ENCODE measurements at places on chromosomes 3 and 15.
A peak's percentile ranks its signal among the peaks of the same experiment; 100 is the strongest.

GRCh38 chr3:66449411-66449974, 51.3 kb downstream of the LRIG1 start:
- peak; percentile 28 for DNase-seq

GRCh38 chr3:143221446-143221845, 101.9 kb downstream of the CHST2 start:
- no peak for DNase-seq

DNA sequence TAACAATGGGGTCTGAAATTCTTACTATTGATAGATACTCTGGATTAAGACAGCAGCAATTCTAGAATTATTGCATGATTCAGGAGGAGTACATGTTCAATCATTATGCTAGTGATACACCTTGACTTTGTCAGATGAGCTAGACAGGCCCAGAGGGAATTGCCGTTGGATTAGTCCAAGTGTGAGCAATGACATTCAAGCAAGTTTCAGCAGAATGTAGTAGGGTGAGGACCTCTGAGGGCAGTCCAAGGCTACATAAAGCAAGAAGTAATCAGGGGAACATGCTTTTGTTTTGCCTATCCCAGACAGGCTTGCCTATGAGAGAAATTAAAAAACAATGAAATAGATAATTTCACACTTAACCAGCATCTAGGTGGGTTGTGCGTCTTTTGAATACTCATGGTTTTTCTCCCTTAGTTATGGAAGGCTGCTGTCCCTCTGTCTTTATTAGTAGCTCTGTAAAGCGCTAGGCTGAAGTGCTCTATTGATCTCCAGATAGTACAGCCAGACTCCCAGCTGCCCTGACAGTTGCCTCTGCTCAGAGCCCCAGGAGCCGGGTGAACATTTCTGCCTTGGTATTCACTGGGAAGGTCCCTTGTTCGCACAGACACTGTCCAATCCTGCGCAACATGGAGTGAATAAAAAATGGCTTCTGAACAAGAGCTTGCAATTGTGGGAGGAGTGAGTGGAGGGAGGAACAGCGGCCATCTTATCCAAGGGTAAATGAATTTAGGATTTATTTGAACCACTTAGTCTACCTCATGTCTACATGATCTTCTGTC, 316.6 kb upstream of the ONECUT1 start:
- DNase-seq = no peak

DNA sequence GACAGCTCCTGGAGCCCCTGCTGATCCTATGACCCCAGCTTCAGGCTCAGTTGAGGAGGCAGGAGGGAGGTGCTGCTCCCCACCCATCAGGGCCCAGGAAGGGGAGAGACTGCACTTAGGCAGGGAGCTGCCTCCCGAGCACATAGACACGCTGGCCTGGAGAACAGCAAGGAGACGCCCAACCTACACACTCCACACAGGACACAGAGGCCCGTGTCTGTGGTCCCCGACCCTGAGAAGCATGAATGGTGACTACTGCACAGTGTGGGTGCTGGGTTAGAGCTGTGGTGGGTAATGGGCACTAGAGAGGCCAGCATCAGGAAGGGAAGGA, 1.1 kb upstream of the HHATL start:
- DNase-seq = no peak

- no peak for DNase-seq
Observed at GRCh38 chr3:175163686-175164085, 304.6 kb downstream of the NAALADL2 start.

GRCh38 chr15:72724028-72724427, 38.0 kb downstream of the BBS4 start:
- no peak for DNase-seq

- peak; percentile 30 for DNase-seq
Observed at GRCh38 chr3:13687517-13687943, 138.6 kb downstream of the FBLN2 start.

DNA sequence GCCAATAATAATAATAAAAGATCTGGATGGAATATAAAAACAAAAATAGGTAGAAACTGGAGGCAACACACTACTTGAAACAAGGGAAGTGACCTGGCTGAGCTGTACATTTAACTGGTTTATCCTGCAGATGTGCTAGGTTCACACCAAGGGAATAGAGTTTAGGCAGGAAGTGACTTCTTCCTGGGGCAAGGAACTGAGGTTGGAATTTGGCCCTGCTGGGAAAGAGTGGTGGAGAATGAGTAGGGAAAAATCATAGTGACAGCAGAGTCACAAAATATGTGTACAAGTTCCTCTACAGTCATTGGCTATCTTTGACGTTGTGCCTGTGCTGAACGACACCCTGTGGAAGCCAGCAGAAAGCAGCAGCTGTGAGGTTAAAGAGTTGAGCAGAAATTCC, 44.1 kb downstream of the ARHGAP11B start:
- DNase-seq = no peak

DNA sequence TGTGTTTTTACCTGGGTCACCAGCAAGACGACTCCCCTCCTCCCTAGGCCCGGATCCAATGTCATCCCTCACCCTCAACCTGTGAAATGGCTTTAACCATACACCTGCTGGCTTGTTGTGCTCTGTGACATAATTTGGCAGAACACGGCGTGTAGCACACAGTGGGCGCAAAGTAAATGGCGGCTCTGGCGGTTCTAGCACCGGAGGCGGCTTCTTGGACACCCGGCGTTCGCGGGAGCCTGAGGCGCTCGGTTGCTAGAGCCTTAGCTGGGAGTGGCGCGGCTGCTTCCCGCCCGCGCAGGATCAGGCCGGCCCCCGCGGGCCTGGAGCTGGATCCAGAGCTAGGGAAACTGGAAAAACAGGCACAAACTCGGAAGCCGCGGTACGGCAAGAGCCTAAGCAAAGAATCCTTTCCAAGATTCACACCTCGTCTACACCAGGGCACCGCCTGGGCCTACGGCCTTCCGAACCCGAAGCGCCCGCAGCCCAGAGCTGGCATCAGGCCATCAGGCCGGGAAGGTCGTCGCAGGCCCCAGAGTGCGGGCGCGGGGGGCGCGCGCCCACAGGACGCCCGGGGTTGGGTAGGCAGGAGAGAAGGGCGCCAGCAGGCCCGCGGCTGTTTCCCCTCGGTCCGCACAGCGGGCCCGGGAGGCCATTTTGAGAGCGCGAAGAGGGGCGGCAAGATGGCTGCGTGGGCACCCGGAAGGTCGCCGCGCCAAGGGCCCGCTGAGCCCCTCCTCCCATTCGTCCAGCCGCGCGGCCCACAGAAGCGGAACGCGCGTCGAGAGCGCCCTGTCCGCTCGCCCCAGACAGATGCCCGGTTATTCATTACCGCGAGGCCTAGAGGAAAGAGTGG, 43.9 kb upstream of the POLG start:
- DNase-seq = no peak

DNA sequence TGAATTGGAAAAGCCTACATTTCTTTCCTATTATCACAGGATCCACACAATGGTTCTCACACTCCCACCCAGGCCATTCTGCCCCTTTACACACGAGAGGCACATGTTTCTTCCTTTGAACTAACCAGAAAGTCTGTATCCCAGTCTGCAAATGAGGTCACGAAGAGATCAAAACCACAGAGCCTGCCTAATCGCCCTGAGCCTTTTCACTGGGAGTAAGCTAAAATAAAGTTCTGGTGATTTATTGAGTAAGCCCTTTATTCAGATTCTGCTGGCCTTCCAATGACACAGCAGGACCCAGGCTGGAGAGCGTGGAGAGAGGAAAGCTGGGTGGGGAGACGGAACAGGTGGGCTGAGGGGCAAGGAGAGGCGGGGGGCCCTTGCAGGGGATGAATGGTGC, 78.7 kb downstream of the ATP1B3 start:
- no peak for DNase-seq

GRCh38 chr15:89196994-89197393, 24.4 kb downstream of the RLBP1 start:
- no peak for DNase-seq

DNA sequence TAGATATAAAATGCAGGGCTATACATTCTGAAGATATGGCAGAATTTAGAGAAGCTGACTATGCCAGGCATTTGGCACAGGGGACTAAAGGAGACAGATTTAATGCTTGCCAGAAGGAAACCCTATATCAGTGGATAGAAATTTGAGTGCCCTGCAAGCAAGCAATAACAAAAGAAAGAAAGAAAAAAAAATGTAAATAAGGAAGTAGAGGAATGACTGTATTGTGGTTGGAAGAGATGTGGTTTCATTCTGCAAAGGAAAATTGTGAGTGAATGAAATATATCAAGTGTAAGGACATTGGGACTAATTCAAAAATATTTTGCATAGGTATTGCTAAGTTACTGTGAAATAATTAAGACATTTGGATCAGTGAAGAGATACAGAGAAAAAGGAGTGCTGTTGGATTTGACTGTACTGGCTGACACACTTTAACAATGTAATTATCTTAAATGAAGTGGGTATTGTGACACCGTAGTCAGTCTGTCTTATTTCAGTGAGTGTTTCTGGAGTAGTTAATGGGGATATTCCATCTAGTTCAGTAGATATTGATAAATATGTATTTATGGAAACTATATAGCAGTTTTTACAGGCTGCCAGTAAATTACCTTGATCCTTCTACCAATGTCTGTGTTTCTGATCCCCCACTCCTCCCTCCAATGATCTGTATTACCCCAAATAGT, 418.2 kb downstream of the CNTN4 start:
- no peak for DNase-seq

DNA sequence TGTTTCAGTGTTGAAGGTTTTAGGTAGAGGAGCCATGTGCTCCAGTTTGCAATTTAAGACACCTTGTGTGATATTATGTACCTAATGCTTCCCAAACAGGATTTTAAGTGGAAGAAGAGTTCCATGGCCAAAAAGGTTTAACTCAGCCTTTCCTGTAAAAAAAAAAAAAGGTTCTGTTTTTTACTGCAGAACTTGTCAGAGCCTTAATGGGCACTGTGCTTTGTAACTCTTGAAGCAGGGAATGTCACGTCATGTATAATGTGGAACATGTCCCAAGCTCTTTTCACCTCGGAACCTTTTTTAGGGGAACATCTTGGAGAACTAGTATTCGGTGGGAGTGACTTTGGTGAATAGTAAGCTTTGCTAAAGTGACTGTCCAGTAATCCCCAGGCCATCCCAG, 31.6 kb downstream of the PSMD6 start:
- DNase-seq = no peak

DNA sequence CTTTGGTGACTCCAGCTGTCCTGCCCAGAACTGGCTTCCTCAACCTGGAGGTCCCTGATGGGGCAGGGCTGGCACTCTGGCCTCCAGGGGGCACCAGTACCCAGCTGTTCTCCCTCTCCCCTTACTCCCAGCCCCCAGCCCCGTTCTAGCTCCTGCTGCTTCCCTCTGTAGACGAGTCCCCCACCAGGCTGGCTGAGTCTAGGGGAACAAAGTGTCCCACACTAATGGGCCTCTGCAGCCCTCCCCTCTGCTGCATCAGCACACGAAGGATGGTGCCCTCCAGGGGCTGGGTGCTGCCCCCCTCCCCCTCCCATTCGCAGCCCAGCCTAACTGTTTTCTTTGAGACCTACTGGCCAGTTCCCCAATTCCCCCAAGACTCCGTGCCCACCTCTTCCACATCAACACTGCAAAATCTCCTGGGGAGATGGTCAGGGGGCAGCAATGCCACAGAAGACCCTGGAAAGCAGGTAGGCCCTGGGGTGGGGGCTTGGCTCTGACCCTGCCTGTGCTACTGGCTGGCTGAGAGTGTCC, 4.2 kb downstream of the RHCG start:
- DNase-seq = no peak

DNA sequence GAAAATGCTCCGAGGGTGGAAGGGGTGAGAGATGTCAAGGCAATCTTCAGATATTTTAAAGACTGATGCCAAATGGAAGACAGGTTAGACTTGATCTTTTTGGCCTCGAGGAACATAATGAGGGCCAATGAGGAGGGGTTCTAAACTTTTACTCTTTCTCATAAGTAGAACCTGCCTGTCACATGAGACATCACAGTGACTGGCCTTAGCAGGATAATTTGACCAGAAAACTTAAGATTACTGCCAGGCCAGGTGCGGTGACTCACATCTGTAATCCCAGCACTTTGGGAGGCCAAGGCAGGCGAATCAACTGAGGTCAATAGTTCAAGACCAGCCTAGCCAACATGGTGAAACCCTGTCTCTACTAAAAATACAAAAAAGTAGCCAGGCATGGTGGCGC, 12.2 kb downstream of the TM4SF4 start:
- no peak for DNase-seq

DNA sequence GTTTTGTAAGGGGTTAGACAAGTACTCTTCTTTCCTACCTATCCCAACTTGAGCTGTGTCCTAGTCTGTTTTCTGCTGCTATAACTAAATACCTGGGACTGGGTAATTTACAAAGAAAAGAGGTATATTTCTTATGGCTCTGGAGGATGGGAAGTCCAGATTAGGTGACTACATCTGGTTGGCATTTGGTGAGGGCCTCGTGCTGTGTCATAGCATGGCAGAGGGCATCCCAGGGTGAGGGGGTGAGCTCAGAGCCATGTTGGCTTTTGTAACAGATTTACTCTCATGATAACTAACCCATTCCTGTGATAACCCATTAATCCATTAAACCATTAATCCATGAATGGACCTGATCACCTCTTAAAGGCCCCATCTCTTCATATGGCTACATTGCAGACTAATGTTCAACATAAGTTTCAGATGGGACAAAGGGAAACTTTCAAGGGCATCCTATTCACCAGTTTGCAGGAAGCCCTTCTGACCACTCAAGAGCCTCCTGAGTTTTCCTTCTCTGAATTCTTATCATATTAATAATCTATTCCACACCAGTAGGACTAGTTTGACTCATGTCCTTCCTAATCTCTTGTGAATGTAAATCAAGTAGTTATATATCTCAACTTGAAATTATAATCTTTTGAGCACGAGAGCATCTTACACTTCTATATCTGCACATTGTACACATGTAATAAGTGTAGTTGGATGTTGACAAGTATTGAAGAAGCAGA, 185.7 kb upstream of the ZPLD1 start:
- DNase-seq = no peak

GRCh38 chr3:20857636-20858035, 671.6 kb upstream of the SGO1 start:
- DNase-seq = no peak

DNA sequence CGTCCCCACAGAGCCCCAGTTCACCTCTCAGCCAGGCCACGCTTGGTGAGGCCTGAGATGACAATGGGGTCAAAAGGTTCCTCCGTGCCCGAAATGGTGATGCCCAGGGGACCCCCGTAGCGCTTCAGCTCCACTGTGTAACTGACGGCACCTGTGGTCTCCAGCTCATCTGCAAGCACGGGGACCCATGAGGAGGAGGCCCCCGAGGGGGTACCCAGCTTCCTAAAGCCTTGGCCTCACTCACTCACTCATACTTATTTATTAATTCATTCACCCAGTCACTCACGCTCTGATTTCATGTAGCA, 30.4 kb downstream of the GRIP2 start:
- no peak for DNase-seq

DNA sequence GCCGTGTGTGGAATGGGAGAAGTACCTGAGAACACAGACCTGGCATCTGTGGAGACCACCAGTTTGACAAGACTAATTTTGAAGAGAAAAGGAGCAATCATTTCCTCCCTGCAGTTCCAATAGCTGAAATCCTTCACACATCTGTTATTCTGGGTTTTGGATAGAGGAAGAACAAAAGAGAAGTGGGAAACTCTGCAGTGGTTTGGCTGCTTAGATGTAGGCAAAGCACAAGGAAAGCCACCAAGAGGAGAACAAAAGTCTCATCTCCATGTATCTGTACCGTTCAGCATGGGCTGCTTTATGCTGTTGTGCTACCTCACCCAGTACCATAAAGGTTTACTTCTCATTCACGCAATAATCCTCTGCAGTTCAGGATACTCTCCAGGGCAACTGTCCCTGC, 153.1 kb upstream of the COL8A1 start:
- no peak for DNase-seq

- DNase-seq = no peak
Observed at GRCh38 chr3:57097536-57097935, 37.1 kb downstream of the SPATA12 start.
